Activated naive CD4-positive, alpha-beta T cell treated with anti-CD3 and anti-CD28 coated beads for 36 hours (primary cell): ENCODE measurements at places on chromosomes 2 and 18.

GRCh38 chr2:235333076-235333475 is 160.8 kb upstream of the AGAP1 start:
- DNase-seq: no peak

DNA sequence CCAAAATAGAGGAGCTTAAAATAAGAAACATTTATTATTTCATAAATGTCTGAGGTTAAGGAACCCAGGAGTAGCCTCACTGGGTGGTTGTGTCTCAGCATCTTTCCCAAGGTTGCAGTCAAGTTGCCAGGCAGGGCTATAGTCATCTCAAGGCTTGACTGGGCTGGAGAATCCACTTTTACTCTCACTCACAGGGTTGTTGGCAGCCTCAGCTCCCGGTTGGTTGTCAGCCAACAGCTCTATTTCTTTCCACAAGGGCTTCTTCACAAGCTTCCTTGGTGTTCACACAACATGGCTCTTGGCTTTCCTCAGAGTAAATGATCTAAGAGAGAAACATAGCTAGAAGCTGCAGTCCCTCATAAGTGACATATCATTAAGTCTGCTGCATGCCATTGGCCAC is 55.6 kb upstream of the TEX51 start:
- no peak for DNase-seq

DNA sequence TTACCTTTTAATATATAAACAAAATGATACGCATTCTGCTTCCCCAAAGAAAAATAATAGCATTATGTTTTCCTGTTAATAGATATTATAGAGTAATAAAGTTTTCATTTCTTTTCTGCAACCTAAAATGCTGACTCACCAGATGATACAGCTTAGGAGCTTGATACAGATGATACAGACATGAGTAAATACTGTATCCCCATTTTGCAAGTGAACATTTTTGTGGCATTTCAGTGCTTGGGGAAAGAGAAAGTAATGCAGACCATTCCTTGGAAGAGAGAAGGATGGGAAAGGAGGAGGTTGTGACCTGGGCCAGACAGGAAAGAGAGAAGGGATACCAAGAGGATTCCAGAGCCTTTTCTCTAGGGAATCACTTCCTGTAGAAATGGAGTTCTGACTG is 97.5 kb upstream of the FSHR start:
- no peak for DNase-seq

- no peak for DNase-seq
These were observed 2.6 kb downstream of the MAB21L4 start for GRCh38 chr2:240893363-240893844.

GRCh38 chr2:98701230-98701629 is 29.7 kb downstream of the MGAT4A start:
- no peak for DNase-seq

GRCh38 chr18:48459465-48459864 is 50.3 kb upstream of the ZBTB7C start:
- DNase-seq: no peak

- DNase-seq: no peak
These were observed 41.1 kb upstream of the ASXL3 start for GRCh38 chr18:33536904-33537303.

GRCh38 chr2:207071820-207072219 is 93.9 kb downstream of the KLF7 start:
- no peak for DNase-seq

DNA sequence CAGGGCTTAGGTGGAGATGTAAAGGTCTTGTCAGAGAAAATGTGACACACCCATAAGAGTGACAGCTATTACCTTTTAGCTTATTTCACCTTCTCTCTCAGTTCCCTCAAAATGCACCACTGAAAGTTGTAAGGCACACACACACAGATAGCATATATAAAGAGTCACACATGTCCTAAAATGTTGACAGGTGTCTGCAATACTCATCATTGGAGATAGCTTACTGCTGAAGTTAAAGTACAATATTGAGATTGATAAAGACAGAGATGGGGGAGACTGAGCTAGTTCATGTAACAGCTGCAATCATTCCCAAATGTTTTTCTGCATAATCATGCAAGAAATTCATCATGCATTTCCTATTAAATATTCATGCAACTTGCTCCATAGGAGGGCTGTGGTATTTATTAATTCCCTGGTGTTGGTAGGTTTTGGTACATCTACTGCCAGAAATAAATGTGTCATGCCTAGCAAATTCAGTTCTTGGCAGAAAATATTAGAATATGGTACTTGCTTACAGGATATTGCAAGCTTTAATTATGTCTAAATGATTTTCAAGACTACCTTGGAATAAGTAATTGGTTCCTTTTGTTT is 118.8 kb upstream of the RBMS1 start:
- no peak for DNase-seq

DNA sequence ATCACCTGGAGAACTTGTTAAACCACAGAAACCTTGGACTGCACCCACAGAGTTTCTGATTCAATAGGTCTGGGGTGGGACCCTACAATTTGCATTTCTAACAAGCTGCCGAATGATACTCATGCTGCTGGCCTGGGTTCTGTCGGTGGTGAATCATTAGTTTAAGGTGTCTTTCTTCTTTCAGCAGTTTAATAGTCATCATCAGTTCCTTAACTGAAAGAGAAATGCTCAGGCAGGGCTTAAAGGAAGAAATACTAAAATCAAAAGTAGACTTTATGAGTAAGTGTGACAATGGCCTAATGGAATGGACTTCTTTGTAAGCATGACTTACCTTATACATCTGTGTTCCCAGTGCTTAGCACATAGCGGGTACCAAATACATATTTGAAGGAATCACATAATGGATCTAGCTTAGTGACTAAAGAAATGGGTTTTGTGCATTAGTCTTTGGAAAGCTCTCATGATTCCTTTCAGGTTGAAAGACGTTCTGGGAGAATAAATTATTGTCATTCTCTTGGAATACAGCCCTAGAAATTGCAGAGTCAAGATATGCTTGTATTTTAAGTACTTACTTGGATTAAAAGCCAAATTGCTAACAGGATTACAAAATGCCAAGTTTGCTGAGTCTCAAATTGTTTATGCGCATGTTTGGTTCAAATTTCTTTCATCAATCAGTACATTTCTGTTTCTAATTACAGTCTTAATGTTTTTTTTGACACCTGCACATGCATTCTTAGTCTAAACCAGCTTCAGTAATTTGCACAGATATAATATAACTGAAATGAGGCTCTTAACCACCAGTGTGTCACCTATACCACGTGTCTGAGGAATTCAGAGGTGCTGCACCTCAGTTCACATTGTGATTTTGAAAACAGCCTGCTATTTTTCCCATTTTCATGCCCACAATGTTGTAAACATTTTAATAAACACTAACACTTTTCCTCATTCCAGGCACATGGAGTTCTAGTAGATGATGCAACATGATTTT is 220.3 kb upstream of the NRP2 start:
- DNase-seq: no peak

DNA sequence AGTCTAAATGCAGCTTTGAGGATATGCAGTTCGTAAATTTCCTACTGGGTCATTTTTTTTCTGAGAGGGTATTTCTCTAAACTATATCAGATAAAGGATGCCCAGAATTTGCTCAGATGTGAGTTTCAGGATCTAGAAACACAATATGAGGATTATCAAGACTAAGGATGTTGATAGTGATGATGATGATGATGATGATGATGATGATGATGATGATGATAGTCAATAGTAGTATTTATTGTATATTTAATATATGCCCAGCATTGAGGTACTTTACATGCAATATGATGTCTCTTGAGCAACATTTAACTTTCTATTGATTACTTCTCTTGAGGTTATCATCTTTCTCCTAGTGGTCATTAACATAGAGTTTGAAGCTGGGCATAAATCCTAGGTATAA is 222.1 kb upstream of the NRP2 start:
- DNase-seq: no peak
